ENCODE measurements at places on chromosomes 6 and 20.

- DNase-seq = no peak
These were observed 24.2 kb upstream of the PCSK2 start for GRCh38 chr20:17202673-17203072.

DNA sequence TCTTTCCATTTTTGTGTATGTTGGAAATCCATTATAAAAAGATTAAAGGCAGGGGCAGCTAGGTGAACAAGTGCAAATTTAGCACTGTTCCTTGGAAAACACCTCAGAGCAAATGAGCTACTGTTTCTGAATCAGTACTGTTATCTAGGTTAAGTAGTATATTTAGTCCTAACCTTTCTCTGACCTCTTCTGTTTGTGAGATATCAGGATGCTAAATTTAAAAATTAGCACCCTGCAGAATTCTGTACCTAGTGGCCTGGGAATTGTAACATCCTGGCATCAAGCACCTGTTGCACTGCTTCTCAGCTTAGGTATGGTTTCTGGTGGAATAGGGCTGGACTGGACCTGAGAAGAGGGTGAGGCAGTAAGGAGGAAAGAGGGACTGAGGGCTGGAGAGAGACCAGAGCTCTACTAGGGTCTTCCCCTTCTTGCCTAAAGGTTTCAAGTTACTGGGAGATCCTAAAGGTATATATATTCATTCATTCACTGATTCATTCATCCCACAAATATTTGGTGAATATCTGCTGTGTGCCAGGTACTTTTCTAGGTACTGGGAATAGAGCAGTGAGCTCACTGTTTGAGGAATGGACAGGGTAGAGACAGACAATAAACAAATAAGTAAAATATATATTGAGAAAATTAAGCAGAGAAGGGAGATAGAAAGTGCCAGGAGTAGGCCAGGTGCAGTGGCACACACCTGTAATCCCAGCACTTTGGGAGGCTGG lies 5.2 kb downstream of the ZNF76 start:
- DNase-seq = no peak

- DNase-seq = no peak
These were observed 19.2 kb upstream of the ZSCAN16 start for GRCh38 chr6:28105245-28105639.

- no peak for DNase-seq
These were observed 277.3 kb downstream of the TAF4 start for GRCh38 chr20:61788343-61788742.

DNA sequence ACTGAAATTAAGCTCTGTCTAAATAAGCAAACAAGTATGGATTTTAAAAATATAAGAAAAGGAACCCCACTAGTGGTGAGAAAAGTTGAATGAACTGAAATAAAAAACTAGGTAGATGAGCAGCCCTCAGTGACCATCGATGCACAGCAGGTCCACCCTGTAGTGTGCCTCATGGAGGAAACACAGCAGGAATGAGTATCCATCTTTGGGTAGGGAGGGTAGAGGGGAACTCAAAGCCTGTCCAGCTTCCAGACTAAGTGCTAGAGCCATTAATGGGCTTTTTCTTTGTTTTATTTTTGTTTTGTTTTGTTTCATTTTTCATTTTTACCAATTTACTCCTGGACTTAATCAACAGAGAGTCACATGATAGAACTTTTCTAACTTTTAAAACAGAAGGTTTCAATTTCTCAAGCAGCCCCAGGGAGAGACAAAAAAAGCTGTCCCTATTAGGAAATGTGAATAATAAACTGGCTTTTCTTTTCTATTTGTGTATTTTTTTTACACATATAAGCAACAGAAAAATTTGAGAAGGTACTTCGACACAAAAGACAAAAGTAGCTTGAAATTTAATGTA lies 700.6 kb downstream of the HACE1 start:
- no peak for DNase-seq

- DNase-seq = no peak
These were observed 7.6 kb upstream of the FAM110A start for GRCh38 chr20:825710-826421.

All from stimulated activated naive CD4-positive, alpha-beta T cell (primary cell).